ENCODE measurements at places on chromosomes 12 and 14. TPM values are rescaled to one million over a fixed set of nuclear protein-coding genes. Genes with fewer than 3 reads are reported as not detected.

GRCh38 chr12:42565633-42566032 lies 23.9 kb downstream of the PRICKLE1 start:
- no peak for DNase-seq

DNA sequence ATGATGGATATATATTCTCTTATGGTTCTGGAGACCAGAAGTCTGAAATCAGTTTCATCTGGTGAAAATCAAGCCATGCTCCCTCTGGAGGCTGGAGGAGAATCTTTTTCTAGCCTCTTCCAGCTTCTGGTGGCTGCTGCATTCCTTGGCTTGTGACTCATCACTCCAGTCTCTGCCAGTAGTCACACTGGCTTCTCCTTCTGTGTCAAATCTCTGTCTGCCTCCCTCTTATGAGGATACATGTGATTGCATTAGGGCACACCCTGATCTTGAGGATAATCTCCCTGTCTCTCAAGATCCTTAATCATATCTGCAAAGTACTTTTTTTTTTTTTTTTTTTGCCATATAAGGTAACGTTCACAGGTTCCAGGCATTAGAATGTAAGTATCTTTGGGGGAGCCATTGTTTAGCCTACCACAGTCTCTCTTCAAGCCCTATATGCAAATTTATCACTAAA lies 17.7 kb downstream of the DNAL1 start:
- no peak for DNase-seq

- no peak for DNase-seq
Measured at GRCh38 chr14:59389936-59390335, 75.2 kb downstream of the GPR135 start.

Gene PLEKHD1
- total RNA-seq: 2.0 TPM

Gene ACOT4
- 1.3 TPM for total RNA-seq

Gene PTPRR
- 0.38 TPM for total RNA-seq
